ENCODE measurements at places on chromosomes 6 and 20.

DNA sequence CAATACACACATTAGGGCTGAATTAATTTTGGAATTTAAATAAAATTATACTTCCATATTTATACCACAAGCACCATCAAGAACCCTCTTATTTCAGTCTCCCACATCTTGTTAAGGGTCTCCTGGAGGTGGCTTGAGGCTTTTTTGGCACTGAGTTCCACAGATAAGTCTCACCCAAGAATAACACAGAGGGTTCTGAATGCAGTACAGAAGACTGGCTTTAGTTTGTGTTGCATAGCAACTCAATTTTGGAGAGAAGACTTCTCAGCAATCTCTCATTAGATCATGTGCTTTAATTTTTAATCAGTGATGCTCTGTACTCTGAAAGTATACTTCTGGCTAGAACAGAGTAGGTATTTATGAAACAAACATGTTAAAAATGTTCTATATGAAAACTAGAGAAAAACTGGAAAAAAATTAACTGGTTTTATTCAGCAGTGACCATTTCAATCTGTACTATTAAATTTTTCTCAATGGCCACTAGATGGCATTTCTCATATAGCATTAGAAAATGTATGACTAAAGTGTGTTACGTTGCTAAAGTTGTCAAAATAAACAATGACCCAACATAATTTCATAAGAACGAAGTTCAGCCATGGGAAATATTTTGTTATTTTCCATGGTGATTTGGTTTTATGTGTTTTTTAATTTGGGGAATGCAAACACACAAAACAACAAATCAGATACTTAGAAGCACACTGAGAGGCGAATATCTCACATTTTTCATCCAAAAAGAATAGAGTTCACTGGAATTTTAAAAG, 32.7 kb upstream of the MAP7 start:
- no peak for DNase-seq

GRCh38 chr6:22418714-22419113, 121.9 kb upstream of the PRL start:
- no peak for DNase-seq

- no peak for DNase-seq
These were observed 284.5 kb downstream of the PRKN start for GRCh38 chr6:162443101-162443500.

DNA sequence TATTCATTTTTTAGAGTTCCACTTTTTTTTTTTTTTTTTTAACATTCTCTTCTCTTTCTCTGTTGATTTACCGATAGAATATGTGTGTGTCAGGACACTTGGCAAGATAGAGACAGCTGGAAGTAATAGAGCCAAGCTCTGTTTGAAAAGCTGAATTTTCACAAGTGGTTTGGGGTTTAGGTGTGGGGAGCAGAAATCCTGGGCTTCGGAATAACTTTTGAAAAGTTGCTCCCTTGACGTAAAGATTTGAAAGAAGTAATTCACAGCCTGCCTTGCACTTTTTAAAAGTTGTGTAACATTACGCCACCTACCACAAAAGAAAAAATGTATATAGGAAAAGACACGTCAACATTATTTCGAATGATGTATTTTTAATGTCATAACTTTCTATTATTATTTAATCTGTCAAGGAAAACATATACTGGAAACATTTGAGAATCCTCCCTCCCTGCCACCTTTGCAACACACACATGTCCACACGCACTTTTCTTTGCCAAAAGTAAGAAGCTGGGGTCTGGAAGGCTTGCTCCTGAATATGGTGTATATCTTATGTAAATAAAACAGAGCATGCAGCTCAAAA, 917.9 kb downstream of the KIF16B start:
- DNase-seq: no peak

GRCh38 chr6:33828452-33828763, 24.6 kb upstream of the MLN start:
- DNase-seq: no peak

DNA sequence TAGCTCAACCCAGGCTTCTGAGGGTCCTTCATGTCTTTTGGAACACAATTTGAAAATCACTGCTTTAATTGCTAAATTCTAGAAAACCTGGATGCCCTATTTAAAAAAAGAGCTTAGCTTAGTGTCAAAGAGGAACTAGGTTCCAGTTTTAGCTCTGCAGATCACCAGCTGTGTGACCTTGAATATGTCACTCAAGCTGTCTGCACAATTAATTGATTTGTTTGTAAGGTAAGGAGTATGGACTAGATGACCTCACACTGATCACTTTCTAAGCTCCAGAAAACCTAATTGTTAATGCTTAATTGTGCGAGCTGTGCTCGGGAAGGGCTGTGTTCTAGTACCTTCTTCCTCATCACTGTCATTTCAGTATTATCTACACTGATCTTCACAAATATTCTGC, 26.2 kb downstream of the UTRN start:
- DNase-seq: no peak

GRCh38 chr20:15440049-15440820, 1102.8 kb upstream of the FLRT3 start:
- no peak for DNase-seq

GRCh38 chr20:4795394-4795793, 73.7 kb downstream of the PRND start:
- DNase-seq: no peak

DNA sequence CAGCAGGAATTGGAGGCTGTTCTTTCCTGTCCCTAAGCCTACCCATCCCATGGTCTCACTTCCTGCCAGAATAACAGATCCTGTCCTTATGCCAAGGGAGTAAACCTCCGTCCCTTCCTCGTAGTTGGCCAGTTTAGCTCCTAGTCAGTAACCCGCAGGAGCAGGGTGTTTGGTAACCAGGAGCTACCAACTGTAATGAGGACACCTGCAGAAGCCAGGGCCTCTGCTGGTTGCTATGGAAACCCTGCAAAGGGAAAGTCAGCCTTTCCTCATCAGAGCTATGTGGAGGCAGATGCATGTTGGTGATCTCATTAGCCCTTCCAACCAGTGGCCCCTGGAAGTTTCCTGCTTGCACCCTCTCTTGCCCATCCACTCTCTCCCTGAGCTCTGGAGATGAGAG, 368.2 kb upstream of the SULF2 start:
- no peak for DNase-seq

GRCh38 chr6:130978660-130979396, 84.2 kb downstream of the EPB41L2 start:
- DNase-seq: peak; percentile 20

DNA sequence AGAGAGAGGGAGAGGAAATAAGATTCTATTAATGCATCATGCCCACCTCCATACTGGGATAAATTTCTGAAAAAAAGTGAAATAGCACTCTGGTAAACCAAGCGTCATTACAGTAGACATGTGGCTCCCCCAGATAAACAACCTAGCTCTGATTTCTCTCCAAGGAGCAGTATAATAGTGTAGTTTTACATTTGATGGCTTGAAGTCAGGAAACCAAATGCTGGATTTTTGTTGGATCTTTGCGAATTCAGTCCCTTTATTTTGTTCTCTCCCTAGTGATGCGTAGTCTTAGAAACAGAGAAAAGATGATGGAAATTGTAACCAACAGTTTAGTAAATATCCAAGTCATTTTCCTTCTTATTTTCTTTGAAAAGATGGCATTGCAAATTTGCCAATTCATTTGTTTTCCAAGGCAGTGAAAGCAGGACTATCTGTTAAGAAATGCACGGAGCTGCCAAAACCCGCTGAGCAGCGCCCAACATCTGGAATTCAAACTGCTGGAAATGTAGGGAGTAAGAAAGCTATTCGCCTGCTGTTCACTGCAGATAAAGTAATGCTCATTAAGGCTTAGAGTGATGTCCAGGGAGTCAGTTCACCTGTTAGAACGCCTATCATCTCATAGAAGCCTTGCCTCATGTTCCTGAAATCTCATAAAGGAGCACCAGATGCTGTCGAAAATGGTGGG, 85.7 kb upstream of the DOK5 start:
- no peak for DNase-seq

DNA sequence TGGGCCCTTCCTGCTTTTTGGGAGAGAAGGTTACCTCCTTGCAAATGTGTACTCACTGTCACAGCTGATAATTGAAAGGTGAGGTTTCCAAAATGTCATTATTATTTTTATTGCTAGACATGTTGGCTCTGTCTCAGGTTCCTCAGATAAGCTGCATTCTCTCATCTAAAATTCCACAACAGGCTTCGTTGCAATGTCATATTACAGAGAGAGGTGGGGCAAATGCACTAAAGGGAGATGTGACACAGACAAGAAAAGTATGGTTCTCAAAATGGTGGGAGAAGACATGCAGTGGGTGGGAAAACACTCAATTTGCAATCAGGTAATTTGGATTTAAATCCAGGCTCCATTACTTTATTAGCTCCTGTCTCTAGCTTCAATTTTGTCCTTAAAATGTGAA, 256.4 kb upstream of the POU3F2 start:
- no peak for DNase-seq

DNA sequence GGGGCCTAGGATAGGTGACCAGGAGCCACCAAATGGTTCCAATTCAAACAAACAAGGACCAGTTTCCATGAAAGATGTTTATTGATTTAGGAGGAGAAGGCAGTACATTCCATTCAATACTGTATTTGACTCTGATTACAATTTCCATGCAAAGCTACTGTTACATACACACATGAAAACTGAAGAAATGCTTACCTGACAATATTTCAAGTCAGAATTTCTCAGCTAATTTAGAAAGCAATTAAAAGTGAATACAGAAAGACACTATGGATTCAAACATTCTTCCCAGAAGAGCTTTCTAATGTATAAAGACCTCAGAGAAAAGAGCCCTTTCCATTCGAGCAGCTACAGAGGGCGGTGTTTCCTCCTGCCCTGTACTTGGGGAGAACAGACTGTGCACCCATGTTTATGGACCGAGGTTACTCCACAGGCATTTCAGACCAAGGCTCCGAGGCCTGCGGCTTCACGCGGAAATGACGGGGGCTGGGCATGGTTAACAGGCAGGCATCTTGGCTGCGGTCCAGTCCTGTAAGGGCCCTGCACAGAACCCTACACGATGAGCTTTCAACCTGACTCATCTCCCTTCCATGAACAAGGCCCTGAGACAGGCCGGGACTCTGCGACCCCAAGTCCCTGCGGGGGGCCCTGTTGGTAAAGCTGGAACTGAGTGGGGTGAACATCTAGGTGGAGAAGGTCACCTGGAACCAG, 25.7 kb upstream of the TCFL5 start:
- DNase-seq: no peak

DNA sequence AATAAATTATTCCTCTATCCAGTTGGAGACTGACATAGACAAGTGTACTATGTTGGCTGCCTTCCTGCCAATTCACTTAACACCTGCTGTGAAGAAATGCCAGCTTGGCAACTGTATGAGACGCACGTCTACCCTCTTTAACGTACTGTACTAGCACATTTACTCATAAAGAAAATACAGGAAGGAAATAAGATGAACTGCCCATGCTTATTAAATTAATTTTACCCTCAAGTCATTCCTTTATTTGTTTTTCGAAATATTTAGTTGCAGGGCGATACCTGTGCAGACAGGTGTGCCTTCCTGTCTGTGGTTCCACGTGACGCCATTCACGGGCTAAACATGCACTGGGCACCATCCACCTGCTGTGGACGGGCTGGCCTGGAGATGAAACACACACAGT, 52.0 kb downstream of the PSMG4 start:
- DNase-seq: no peak

Data from heart right ventricle (tissue), 16 donors.